ENCODE measurements at places on chromosomes 4 and X.
A peak's percentile ranks its signal among the peaks of the same experiment; 100 is the strongest.

GRCh38 chr4:141046255-141046654 lies 87.0 kb downstream of the RNF150 start:
- no peak for DNase-seq

DNA sequence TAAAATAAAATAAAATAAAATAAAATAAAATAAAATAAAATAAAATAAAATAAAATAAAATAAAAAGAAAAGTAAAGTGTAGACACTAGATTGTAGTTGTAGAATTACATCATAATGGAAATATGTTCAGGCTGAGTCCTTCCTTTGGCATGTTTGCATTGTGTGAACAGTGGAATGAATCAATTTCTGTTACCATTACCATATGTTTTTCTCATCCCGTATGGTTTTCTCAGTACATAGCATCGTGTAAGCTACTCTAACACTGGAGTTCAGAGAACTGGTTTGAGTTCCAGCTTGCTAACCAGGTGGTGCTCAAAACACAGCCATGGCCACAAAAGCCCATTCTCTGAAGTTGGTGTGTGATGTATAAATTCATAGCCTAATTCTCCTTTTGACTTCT lies 45.9 kb downstream of the USP11 start:
- no peak for DNase-seq

DNA sequence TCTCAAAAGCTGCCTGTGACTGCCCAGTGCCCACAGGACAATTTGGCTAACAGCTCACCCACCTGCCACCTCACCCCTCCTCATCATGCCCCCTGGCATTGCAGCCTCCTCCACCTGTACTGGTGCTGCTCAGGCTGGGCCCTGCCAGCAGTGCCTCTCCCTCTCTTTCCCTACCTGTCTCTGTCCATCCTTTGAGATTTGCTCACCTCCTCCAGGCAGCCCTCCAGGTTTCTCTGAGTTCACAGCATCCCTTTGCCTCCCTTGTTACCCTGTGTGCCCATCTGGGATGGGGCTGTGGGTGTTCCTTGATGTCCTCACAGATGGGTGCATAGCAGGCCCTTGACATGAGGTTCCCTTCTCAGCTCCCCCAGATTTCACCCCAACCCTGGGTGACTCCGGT lies 224.9 kb downstream of the AFAP1 start:
- DNase-seq, result no peak

- no peak for DNase-seq
Measured at GRCh38 chr4:76753814-76754213, 144.1 kb downstream of the SOWAHB start.

GRCh38 chr4:83582289-83582785 lies 46.4 kb downstream of the GPAT3 start:
- DNase-seq, result no peak

DNA sequence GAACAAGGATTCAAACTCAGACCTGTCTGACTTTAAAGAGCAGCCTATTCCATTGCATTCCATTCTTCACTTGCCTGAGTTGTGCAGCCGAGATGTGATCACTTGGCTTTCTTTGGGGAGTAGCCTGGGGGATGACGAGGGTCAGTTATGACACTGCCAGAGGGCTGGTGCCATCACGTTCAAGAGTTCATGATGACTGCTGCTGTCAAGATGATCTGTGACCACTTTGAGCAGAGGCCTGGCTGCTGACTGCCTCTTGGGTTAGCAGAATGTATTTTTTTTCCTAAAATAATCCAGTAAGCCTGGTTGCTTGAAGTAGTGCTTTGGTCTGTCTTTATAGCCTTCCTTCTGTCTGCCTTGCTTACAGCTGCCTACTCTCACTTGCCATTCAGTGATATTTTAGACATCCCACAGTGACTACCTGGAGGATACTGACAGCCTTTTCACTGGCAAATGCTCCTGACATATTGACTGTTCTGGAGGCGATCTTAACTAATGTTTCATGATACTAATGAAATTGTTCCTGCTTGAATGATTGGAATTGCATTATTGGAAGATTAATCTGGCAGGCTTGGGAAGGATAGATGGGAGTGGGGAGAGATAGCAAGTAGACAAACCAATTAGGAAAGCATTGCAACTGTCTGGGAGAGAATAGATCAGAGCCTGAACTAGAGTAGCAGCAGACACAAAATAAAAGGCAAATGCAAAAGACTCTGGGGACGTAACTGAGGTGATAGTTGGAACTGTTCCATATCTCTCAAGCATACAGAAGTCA lies 221.6 kb upstream of the LCORL start:
- no peak for DNase-seq

DNA sequence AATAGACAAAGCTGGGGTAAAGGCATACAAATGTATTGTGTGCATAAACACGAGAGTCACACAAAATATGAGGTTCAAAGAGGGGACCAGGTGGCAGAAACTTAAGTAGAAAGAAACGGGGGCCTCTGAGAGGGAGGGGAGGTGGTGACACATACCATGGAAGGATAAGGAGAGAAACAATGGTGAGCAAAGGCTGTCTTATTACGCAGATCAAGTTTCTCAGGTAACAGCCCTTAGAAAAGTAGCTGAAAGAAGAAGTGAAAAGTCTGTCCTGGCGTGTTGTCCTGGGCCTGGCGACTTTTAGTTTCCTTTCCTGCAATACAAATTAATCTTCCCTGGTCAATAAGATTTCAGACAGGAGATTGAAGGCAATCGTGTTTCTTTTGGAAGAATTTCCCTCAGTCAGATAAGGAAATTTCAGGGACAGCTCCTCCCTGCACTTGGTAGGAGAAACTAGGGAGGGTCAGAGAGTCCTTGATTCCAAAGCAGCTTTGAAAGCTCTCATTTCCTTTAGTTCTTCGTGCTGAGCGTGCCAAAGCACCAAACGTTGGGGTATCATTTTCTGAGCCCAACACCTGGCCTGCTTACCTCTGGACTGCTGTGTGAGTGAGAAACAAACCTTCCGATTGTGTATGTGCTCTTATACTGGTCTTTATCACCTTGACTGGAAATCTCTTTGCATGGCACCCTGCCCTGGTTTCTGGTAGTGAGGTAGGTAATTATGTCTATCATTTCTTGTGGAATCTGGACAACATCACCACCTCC lies 676.7 kb upstream of the LCORL start:
- DNase-seq, result no peak

DNA sequence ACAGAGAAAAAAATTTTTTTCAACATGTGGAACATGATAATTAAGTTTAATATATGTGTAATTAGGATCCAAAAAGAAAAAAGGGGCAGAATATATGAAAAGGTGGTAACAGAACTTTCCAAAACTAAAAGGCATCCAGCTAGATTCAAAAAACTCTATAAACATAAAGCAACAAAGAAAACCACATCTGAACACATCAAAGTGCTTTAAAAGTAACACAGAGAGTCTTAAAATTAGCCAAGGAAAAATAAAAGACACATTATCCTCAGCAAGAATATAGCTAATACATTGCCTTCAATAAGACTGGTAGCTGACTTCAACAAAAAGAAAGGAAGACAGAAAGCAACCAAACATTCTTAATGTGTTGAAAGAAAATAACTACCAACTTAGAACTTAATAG lies 8.2 kb downstream of the CLOCK start:
- DNase-seq, result no peak

GRCh38 chr4:100517864-100518341 lies at the start of gene EMCN:
TSS of gene EMCN (minus strand) at chr4:100518022. CDS start at chr4:100517914, 108 bp downstream.
- no peak for DNase-seq

- no peak for DNase-seq
Measured at GRCh38 chr4:4170596-4171150, 56.1 kb downstream of the OTOP1 start.

DNA sequence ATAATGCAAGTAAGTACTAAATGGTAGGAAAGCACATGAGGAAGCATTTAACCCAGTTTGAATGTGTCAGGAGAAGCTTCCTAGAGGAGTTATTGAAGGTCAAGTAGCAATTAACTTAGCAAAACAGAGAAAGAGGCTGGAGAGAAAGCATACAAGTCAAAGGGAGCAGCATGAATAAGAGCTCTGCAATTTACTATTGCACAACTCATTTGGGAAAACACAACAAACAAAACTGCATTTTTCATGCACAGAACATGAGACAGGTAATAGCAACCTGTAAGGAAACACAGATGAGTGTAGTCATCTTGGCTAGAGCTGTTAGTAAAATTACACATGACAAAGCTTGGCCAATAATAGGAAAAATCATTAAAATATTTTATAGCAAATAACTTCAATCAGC lies 538.1 kb downstream of the PPP4R3C start:
- DNase-seq, result no peak

DNA sequence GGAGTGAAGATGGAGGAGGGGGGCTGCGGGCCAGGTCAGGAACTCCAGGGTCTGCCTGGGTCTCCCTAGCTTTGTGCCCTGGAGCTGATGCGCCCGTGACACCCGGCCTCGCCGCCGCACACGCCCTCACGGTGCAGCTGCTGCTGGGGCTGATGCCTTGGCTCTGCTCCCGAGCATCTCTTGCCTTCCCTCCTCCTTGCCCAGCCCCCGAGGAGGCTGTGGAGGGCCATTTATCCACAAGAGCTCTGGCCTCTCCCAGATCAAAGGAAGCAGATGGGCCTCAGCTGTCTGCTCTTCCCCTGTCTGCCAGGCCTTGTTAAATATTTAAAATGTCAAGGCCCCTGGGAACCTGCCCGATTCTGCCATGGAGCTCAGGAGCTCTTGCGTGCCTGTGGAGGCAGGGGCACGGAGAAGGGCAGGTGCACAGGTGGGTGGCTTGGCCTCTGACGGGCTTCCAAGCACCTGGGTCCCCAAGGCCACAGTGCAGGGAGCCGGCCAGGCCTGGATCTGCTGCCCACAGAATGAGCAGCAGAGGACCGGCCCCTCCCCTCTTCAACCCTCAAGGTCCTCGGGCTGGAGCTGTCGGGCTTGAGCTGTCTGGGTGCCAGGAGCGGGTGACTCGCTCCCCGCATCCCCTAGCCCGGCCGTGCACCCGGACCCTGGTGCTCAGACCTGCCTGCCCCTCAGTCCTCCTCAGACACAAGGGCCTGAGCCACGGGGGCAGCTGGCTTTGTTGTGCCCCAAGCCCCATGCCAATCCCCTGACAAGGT lies 20.3 kb downstream of the ATP2B3 start:
- DNase-seq, result no peak

DNA sequence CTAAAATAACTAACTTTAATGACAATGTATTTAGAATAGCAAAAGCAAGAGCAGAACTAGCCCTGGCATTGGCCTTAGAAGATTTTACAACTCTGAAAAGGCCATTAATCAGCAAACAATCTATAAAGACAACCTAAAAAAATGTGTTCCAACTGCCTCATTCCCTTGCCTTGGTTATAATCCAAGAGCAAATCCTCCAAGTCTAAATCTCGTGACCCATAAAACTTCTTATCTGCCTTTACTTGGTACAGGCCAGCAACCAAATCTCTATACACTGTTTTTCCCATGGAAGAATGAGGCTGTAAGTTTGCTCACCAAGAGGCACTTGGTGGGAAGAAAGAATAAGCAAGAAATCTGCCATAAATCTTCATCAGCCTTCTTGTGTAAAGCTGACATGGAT lies 175.3 kb upstream of the MID1 start:
- DNase-seq, result no peak

- DNase-seq, result no peak
Measured at GRCh38 chr4:86855572-86855971, 6.4 kb upstream of the SLC10A6 start.

DNA sequence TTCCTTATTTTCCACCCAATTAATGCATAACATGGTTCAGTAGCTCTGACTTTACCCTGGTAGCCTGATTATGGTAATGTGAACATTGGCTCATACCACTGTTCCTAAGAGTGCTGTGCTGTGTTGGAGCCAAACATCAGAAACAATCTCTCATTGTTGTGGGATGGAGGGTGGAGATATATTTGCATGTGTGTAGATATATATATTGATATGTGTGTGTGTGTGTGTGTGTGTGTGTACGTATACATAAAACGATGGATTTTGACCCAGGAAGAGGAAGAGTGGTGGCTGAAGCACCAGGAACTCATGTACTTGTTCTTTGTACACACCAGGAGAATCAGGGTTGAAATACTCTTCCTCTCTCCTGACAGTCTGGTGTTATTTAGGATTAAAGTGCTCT lies 247.7 kb downstream of the IL15 start:
- DNase-seq, result no peak

GRCh38 chr4:180650273-180650672 lies 1592.9 kb upstream of the TENM3 start:
- no peak for DNase-seq

DNA sequence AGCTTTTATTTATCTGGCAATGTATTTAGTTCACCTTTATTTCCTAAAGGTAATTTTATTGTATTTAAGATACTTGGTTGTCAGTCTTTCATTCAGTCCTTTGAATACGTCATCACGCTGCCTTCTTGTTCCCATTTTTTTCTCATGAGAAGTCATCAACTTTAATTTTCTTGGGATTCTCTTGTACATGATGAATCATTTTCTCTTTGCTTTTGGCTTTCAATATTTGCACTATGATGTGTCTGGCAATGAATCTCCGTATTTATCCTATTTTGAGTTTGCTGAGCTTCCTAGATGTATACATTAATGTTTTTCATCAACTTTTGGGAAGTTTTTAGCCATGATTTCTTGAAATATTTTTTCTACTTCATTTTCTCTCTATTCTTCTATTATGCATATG lies 28.4 kb downstream of the CLDN2 start:
- DNase-seq, result no peak

GRCh38 chrX:153873282-153874084 lies 12.5 kb downstream of the L1CAM start:
- no peak for DNase-seq

- DNase-seq, result no peak
Measured at GRCh38 chr4:11106190-11106589, 322.5 kb downstream of the HS3ST1 start.

DNA sequence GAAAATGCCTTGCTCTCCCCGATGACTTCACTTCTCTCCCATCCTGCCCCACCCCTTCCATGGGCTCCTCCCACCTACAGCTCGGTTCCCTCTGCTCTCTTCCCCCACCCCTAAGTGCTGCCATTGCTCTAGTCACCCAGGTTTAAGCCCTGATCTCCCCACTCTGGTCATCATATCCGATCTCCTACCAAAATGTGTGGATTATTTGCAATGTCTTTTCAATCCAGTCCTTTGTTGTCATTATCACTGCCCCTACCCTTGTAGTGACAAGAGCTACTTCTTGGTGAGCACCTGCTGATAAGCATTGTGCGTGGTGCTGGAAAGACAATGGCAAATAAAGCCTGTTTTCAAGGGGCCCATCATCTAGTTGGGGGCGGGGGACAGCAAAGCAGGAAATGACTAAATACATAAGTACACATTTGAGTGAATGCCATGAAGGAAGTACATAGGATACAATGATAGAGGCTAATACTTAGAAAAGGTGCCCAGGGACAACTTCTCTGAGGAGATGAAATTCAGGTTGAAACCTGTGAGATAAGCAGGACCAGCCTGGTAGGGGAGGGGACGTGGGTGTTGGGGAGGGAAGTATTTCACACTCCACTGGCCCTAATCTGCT lies 63.8 kb downstream of the DLG3 start:
- no peak for DNase-seq

- peak; percentile 22 for DNase-seq
Measured at GRCh38 chrX:2391869-2392606, 108.7 kb downstream of the DHRSX start.
